ENCODE measurements at places on chromosomes 1 and 21.

GRCh38 chr1:177069490-177069889 is 95.0 kb downstream of the ASTN1 start:
- no peak for DNase-seq

- DNase-seq: no peak
Measured at GRCh38 chr1:149929856-149930255, 2.3 kb upstream of the SF3B4 start.

- DNase-seq: no peak
Measured at GRCh38 chr21:24225431-24225830, 1381.8 kb downstream of the MRPL39 start.

GRCh38 chr1:234072793-234073192 is 168.3 kb downstream of the SLC35F3 start:
- no peak for DNase-seq

GRCh38 chr1:59560807-59561450 is 253.8 kb upstream of the HOOK1 start:
- no peak for DNase-seq

GRCh38 chr21:43719748-43720538 is 1.0 kb downstream of the PDXK start:
- DNase-seq: no peak

- no peak for DNase-seq
Measured at GRCh38 chr1:213622365-213623063, 365.3 kb upstream of the PROX1 start.

DNA sequence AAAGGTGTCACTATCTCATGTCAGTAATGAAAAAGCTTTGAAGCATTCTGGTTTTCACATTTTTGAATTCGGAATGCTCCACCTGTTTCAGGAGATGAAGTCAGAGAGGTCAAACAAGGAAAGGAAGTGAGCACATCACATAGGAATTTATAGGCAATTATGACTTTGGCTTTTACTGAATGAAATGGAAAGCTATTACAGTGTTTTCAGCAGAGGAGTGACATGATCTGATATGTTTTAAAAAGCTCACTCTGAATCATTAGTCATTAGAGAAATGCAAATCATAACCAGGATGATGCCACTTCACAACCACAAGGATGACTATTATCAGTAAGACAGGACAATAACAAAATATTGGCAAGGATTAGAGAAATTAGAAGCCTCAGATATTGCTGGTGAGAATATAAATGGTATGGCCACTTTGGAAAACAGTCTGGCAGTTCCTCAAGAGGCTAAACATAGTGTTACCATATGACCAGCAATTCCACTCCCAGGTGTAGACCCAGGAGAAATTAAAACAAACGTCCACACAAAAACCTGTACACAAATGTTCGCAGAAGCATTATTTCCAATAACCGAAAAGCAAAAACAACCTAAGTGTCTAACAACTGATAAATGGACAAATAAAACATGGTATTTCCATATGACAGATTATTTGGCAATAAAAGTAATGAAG is 7.5 kb downstream of the TAF1A start:
- DNase-seq: no peak

GRCh38 chr21:38203229-38203628 is 53.6 kb upstream of the KCNJ15 start:
- no peak for DNase-seq

- no peak for DNase-seq
Measured at GRCh38 chr1:85090225-85090624, 41.9 kb upstream of the MCOLN3 start.

- no peak for DNase-seq
Measured at GRCh38 chr1:53203466-53203865, 6.8 kb downstream of the CPT2 start.

DNA sequence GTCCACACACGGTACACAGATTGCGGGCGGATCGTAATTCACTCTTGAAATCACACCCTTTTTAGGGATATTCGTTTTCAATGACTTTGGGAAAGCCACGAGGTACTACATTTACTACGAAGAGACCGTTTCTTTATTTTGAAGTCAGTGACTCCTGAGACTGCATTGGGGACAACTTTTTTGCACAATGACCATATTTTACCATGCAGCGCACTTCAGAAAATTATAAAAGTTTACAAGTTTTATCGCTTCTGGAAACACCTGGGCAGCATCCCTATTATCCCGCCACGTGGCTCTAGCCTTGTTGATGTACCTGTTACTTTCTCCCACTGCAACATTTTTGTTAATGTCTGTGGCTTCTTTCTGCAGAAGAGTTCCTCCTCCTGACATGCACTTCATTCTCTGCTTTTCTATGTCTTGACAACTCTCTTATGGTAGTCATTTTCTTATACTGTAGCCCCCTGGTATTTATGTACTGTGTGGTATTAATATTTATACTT is 1.3 kb upstream of the AKT3 start:
- DNase-seq: no peak

DNA sequence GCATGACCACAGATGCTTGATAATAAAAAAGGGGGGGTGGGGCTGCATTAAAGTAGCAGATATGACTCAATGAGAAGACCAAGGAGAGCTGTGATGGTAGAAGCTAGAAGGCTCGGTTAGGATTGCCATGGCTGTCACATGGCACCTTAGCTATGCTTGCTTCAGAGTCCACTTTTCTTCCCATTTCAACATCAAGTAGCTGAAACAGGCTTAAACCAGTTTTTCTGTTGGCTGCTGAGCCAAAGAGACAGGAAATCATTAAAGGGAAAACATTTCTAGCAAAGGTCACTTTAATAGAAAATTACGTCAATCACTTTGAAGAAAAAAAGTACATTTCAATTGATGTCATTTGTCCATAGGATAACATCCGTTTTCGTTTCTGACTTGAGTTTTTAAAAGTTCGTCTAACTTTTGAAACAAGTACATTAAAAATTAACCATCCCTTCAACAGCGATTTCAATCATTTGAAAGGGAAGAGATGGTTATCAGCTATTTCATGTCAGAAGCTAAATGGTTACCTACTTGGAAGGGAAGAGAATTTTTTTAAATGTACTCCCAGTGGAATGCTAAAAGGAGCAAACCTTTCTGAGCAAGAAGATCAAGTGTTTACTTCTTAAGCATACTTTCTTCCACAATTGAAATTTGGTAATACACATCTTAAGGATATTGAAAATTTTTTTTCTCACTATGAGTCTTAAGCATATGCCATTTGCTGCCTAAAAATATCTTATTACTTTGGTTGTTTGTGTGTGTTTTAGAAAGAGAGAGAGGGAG is 488.1 kb upstream of the PRMT6 start:
- no peak for DNase-seq

GRCh38 chr1:201542309-201543035 is 3.5 kb downstream of the NAV1 start:
- no peak for DNase-seq

- no peak for DNase-seq
Measured at GRCh38 chr1:160058087-160058486, 11.9 kb downstream of the KCNJ10 start.

DNA sequence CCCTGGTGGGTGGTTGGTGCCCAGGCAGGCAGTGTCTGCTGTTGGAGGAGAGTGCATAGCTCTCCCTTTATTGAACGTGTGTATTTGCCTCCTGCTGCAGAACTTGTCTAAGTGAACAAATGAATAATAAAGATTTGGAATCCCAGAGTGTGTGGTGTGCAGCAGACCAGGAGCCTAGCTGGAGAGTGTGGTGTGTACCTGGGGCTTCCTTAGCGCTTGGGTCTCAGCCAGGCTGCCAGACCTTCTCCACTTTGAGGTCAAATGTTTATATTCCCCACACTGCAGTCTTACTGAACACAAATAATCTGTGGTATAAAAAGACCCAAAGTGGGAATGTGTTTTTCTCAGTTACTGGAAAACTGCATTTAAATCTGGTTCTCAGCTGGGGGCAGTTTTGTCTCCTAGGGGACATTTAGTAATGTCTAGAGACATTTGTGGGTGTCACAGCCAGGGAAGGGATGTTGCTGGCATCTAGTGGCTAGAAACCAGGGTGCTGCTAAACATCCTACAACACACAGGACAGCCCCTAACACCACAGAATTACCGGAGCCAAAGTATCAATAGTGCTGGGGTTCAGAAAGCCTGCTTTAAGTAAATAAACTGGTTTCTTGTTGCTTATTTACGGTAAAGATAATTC is 23.6 kb downstream of the SLC37A1 start:
- no peak for DNase-seq

DNA sequence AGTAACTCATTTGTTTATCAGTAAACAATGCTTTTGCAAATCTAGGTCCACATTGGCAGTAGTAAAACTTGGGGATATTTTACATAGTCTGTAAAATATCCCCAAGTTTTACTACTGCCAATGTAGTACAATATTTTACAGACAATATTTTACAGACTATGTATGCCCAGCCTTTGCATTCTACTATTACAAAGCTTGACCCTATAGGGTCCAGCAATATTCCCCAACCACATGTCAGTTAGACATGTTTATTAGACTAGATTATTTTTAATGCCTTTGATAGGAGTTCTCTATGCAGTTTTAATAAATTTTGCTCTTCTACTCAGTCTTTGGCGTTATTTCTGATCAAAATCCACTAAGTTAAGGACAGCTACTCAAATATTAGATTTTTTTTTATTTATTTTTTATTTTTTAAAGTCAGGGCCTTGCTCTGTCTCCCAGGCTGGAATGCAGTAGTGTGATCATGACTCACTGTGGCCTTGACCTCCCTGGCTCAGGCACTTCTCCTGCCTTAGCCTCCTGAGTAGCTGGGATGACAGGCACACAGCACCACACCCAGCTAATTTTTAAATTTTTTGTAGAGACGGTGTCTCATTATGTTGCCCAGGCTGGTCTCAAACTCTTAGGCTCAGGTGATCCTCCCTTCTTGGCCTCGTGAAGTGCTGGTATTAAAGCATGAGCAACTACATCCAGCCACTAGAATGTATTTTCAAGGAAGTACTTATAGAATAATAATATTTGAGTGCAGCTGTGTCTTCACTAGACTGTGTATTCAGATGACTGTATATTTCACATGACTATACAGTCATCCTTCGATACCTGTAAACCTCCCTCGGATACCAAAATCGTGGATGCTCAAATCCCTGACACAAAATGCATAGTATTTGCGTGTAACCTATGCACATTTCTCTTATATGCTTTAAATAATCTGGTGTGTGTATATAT is 19.8 kb downstream of the MIER1 start:
- no peak for DNase-seq

GRCh38 chr1:51453010-51453409 is 66.1 kb downstream of the EPS15 start:
- DNase-seq: no peak

All from T-helper 1 cell (primary cell).